ENCODE measurements at places on chromosomes 12 and 14.
A peak's percentile ranks its signal among the peaks of the same experiment; 100 is the strongest.

DNA sequence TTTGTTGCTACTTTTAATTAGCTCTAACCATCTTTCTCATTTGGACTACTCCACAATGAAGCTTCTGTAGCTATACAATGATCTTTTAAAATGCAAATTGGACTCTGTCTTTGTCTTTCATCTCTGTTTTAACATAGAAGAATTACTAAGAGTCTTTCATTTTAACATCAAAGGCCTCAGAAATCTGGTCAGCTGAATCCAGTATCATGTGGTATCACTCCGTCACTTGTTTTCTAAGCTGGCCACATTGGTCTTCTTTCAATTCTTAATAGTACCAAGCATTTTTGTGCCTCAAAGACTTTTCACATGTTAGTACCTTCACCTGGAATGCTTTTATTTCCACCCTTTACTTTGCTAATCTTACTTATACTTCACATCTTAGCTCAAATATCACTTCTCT, 95.5 kb upstream of the SLC16A7 start:
- DNase-seq: no peak

DNA sequence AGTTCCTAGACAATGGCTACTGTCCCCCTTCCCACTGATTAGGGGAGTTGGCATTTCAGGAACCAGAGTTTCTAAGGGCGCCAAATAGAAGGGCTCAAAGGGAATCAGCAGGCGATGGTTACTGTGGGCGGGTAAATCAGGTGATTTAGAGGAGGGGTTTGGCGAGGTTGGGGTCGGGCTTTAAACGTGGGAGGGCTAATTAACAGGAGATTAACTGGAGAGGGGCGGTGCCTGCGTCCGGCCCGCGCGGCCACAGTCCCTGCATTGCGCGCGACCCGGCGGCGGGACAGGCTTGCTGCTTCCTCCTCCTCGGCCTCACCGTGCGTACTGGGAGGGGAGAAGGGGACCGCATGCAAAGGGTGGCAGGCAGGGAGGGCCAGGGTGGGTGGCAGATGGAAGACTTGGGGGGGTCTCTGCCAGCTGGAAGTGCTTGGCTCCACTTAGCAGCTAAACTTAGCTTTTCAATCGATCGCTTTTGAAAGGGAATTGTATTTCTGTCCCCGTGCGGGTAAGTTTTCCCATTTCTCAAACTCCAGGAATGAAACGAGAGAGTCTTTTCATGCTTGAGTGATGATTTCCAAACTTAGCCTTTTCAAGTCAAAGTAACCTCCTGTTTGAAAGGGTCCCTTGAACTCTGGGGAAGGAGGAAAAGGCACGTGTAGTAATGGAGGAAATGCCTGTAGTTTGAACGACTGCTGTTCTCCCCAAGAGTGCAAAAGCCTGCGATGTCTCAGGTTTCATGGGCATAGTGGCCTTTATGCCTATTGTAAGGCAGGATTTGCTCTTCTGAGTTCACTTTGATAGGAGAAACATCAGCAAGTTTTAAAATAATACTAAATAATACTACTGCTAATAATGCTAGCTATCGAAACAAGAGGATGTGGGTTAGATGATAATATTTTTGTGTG, at the start of gene MGST1:
Gene MGST1, plus strand, starts transcription at position 255 of the 908 bp plus-strand sequence. CDS start 6,608 bp downstream, outside the sequence.
- DNase-seq: peak; percentile 74

DNA sequence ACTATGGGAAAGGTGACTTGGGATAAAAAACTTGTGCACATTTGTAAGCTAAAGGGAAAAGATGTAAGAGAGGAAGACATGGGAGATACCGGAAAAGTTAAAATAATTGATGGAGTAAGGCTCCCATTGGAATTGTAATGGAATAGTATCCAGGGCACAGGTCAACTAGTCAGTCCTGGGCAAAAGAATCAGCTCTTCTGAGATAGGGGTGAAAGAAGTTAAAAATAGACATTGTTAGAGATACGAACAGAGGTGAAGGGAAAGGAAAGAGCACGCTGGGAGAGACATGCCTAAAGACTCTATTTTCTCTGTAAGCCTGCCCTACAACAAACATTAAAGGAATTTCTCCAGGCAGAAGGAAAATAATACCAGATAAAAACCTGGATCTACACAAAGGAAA, 101.6 kb downstream of the SLC41A2 start:
- no peak for DNase-seq

GRCh38 chr12:131828671-131829355, 620 bp downstream of the MMP17 start:
- no peak for DNase-seq

GRCh38 chr12:1872448-1872847, 46.0 kb downstream of the CACNA2D4 start:
- no peak for DNase-seq

DNA sequence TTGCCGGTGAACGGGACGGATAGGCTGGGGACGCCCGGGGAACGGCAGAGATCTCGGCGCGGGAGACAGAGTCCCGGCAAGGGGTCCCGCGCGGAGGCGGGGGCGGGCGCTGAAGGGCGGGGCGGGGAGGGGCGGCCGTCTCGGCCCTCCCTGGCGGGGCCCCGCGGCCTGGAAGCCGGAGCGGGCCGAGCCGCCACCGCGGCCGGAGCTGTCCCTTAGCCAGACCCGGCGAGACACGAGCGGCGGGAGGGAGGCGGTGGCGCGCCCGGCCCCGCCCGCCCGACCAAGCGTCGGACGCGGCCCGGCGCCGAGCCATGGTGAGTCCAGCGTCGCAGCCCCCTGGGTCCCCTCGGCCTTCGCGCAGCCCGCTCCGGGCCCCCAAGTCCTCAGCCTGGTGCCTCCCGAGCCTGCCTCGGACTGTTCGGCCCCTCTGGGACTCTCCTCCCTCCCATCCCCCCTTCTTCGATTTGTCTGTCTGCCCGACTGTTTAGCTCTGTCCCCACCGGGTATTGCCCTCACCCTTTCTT, at the start of gene ARHGEF40:
Gene ARHGEF40, plus strand, starts transcription at position 222 of the 527 bp plus-strand sequence. Its CDS starts 93 bp downstream, at position 315.
- no peak for DNase-seq

- DNase-seq: no peak
Measured at GRCh38 chr12:62158461-62159360, 101.5 kb upstream of the USP15 start.

DNA sequence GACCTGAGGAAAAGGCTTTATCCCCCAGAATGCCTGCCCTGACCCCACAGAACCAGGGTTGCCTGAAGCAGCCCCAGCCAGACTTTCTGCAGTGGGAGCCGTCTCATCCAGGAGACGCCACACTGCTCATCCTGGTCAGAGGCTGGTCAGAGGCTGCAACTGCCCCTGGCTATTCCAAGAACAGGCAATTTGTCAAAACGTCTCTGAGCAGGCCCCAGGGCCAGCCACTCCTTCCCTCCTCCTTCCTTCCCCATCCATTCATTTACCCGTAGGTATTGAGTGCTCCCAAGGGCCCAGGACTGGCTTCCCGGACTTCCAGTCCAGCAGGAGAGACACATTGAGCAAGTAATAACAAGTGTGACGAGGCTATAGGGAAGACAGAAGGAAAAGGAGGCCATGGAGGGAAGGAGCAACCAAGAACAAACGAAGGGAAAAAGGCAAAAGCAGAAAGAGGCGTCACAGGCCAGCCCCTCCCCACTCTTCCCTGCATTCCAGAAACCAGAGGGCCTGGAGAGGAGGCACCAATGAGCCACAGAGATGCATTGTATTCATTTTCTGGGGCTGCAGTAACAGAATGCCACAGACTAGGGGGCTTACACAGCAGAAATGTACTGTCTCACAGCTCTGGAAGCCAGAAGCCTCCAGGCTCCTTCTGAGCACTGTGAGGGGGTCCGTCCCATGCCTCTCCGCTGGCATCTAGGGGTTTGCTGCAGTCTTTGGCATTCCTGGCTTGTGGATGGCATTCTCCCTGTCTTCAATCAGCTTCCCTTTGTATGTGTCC, 21.0 kb upstream of the CD9 start:
- DNase-seq: no peak

GRCh38 chr14:24774187-24774915, 140.4 kb upstream of the GZMB start:
- no peak for DNase-seq

DNA sequence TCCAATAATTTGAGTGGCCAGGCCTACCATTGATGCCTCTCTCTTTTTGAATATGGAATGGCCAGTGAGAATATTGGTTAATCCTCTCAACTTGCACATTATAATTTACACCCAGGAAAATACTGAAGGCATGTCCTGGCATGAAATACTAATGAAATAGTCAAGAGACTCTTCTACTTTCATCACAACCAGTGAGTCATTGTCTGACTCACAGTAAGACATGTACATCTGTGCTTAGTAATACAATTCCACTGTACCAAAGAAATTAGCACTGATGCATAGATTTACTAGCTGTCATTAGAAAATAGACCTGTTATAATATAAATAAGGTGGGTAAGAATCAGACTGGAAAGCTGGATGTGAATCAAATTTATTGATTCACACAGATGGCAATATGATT, 31.6 kb downstream of the KCNC2 start:
- no peak for DNase-seq

DNA sequence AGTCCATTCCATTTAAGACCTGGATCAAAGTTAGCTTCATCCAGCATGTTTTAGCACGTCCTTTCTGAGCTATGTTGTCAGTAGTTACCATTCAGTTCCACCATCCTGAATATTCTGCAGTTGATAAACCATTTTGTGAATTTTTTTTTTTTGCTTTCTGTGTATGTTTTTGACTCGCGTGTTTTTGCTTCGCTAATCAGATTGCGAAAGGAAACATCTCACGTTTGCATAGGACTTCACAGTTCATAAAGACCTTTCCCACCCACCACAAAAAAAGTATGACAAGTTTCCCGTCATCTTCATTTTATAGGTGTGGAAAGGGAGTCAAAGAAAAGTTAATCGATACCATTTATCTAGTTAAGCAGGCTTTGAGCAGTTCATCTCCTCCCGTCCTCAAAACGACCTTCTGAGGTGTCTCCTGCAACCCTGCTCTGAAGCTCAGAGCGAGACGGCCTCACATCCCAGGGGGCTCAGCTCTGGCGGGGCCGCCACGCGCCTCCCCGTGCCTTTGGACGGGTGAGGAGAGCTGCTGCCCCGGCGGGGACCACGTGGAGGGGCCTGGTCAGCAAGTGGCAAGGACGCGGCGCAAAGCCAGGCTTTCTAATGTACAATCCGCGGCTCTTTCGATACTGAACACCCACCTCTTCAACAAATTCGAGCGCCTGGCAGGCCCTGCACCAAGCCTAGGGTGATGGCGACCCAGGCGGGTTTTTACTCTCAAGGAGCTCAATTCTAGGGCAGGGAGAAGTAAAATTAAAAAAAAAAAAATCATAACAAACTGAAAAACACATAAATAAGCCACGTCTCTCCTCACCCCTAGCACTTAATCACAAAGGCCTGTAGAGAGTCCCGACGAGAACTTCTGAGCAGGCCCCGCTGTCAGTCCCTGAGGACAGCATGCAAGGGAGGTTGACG, 988 bp upstream of the TMEM263 start:
- DNase-seq: no peak

- DNase-seq: no peak
Measured at GRCh38 chr12:84976133-84976532, 59.9 kb downstream of the TSPAN19 start.
